ENCODE measurements at places on chromosomes 4 and X.

GRCh38 chr4:55132775-55133174 is 7.4 kb upstream of the KDR start:
- no peak for DNase-seq

- DNase-seq = no peak
These were observed 3.3 kb downstream of the TMEM47 start for GRCh38 chrX:34653811-34654210.

GRCh38 chrX:11929476-11929875 is 171.4 kb downstream of the MSL3 start:
- no peak for DNase-seq

DNA sequence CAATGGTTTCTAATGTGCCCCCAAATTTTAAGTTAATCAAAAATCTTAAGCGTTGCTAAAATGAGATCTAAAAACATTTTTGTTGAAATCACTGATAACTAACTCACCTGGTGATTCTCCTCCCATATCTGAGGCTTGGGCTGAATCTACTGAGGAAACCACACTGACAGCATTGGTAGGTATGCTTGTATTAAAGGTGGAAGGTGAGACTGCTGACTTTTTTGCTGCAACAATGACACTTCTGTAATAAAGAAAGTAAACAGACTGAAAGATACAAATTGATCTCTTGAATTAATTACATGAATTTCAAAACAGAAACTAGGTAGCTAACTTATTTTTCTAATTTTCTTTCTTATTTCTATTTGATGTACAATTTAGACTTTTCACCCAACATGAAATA is 198.1 kb downstream of the LRBA start:
- no peak for DNase-seq

DNA sequence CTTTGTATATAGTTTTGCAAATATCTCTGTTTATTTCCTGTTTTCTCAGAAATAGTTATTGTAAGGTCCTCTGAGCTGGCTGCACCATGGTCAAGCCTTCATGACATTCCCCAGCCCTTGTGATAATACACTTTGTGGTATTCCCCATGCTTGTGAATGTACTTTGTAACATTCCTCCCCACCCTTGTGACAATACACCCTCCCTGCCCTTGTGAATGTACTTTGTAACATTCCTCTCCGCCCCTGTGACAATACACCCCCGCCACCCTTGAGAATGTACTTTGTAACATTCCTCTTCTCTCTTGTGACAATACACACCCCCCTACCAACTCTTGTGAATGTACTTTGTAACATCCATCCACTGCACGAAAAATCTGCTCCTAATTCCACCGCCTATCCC is 530.7 kb downstream of the CENPC start:
- no peak for DNase-seq
